A549 (cell line): ENCODE measurements at places on chromosomes 3 and 15.

DNA sequence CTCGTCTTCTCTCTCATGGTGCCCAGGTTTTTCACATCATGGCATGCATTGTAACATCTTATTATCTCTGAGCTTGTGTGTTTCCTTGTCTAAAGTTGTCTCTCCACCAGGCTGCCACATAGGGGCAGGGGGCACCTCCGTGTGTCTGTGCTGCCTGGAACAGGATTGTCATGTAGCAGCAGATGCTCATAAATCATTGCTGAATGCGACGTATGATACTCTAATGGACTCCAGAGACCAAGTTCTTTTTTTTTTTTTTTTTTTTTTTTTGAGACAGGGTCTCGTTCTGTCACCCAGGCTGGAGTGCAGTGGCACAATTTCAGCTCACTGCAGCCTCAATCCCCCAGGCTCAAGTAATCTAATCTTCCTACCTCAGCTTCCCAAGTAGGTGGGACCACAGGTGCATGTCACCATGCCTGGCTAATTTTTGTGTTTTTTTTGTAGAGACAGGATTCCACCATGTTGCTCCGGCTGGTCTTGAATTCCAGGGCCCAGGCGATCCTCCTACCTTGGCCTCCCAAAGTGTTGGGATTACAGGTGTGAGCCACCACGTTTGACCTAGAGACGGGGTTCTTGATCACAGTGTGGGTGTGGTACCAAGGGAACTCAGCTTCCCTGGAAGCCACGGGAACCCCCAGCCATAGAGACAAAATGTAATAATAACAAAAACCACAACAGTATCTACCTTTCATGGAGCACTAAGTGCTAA lies 4.7 kb upstream of the DNASE1L3 start:
- DNase-seq = no peak

DNA sequence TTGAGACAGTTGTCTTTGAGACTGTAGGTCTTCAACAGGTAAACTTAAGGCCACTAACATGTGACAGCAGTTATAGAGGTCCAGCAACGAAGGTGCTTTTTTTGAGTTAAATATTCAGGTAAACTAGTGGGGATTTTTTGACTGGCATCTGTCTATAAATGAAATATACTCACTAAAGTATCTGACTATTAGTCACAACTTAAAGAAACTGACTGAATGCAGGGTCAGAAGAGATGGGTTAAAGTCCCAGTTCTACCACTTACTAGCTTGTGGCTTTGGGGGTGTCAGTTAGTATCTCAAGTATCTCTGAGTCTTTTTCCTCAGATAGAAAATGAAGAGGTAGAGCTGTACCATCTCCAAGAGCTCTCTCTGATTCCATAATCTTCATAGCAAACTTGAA lies 18.0 kb downstream of the MIX23 start:
- DNase-seq = no peak

- DNase-seq = no peak
These were observed 67.6 kb upstream of the GCNT3 start for GRCh38 chr15:59543721-59544547.

DNA sequence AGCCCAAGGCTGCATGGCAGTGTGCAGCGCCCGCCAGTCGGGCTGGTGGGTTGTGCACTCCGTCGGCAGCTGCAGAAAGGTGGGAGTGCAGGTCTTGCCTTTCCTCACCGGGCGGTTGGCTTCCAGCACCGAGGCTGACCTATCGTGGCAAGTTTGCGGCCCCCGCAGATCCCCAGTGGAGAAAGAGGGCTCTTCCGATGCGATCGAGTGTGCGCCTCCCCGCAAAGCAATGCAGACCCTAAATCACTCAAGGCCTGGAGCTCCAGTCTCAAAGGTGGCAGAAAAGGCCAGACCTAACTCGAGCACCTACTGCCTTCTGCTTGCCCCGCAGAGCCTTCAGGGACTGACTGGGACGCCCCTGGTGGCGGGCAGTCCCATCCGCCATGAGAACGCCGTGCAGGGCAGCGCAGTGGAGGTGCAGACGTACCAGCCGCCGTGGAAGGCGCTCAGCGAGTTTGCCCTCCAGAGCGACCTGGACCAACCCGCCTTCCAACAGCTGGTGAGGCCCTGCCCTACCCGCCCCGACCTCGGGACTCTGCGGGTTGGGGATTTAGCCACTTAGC lies 4.3 kb downstream of the ISL2 start:
- no peak for DNase-seq

GRCh38 chr3:32568953-32569352 lies 1.7 kb downstream of the DYNC1LI1 start:
- no peak for DNase-seq

GRCh38 chr3:69738315-69738714 lies 949 bp upstream of the MITF start:
- no peak for DNase-seq

- no peak for DNase-seq
These were observed 36.0 kb downstream of the MCF2L2 start for GRCh38 chr3:183392186-183393034.

DNA sequence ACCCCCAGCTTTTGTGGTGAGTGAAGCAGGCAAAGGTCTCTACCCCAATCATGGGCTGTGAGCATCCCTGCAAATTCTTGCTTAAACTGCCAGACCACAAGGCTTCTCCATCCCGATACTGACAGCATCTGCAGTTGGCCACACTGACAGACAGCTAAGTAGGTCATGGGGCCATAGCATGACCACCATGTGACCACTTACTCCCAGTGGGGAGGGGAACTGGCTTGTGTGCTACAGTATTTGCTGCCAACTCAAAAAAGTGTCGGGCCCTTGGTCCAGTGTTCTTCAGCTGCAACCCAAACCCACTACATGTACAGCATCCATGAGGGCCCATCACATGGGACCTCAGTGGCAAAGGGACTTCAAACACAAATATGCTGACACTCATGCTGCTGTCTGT lies 103.4 kb downstream of the SEC22A start:
- no peak for DNase-seq

- DNase-seq = no peak
These were observed 829.3 kb upstream of the CFAP20DC start for GRCh38 chr3:59879031-59879581.
